ENCODE measurements at places on chromosomes 3 and 15.
A peak's percentile ranks its signal among the peaks of the same experiment; 100 is the strongest.

DNA sequence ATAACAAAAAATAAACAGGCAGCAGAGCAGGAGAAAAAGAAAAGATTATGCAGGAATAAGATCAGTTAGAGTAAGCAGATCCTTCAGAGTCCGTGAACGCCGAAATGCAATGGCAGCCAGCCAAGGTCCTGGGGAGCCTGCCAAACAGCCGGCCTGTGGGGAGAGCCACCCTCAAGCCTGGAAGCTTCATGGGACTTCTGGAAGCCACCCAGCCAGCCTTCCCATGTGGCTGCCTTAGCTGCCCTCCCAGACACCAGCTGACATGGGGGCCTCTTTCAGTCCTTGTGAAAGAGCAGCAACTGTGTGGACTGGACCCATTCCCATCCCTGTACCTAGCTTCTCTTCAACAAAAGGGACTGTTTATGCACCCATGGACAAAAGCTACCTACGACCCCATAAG, 64.9 kb upstream of the RAD18 start:
- no peak for DNase-seq

DNA sequence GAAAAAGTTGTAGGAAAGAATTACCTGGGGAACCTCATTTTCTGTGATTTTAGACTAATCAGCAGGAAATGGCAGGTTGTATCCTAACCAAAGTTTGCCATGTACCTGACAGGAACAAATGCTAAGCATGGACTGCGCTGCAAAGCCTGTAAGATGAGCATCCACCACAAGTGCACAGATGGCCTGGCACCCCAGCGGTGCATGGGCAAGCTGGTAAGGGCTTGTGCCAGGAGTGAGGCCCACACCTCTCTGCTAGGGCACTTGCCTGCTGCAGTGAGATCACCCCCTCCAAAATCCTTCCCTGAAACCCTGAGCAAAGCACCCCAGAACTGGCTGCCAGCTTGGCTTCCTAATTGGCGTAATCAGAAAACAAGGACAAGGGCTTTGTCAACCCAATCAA, 102.6 kb downstream of the STAC start:
- no peak for DNase-seq

- DNase-seq: peak; percentile 54
These were observed 62.2 kb downstream of the TIGIT start for GRCh38 chr3:114356066-114356465.

- DNase-seq: peak; percentile 70
These were observed 47.0 kb upstream of the SELENOK start for GRCh38 chr3:53938645-53939044.

GRCh38 chr3:128603811-128604775, 46.5 kb downstream of the RPN1 start:
- DNase-seq: no peak

- DNase-seq: peak; percentile 22
These were observed 100.0 kb upstream of the KBTBD8 start for GRCh38 chr3:66898155-66898554.

GRCh38 chr3:10459954-10460754, 45.2 kb downstream of the ATP2B2 start:
- peak; percentile 91 for DNase-seq

GRCh38 chr3:107699682-107700081, 176.9 kb downstream of the BBX start:
- DNase-seq: no peak

DNA sequence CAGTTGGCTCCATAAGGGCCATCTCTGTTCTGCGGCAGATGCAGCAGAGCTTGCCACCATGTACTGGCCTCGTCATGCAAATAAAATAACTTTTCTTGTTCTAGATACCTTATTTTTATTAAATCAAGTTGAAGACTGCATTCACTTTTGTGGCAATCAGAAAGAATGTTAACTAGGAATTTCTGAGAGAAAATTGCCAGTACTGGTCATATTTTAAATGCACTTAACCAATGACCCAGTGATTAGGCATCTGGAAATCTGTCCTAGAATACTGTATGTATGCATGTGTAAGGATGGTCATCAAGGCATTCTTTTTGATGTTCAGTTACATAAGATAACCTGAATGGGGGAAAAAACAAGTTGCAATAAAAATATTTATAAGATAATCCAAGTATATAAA, 34.2 kb upstream of the CSPG5 start:
- no peak for DNase-seq

DNA sequence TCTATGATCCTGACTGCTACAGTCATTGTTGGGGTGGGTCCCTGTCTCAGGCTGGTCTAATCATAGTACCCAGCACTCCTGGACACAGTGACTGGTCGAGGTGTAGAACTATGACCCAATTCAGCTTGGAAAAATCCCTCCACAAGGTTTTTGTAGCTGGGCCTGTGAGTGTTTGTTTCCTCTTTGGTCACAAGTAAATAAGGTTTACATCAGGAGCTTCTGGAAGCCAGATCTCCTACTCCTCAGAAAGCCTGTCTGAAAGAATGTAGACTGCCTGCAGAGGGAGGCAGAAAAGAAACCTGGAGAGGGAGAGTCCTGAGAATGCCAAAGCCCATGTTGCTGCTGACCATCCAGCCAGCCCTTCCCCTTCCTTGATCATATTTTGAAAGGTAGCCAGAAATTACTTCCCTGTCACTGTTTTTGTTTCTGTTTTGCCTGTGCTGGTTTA, 123.2 kb downstream of the RAP2B start:
- no peak for DNase-seq

DNA sequence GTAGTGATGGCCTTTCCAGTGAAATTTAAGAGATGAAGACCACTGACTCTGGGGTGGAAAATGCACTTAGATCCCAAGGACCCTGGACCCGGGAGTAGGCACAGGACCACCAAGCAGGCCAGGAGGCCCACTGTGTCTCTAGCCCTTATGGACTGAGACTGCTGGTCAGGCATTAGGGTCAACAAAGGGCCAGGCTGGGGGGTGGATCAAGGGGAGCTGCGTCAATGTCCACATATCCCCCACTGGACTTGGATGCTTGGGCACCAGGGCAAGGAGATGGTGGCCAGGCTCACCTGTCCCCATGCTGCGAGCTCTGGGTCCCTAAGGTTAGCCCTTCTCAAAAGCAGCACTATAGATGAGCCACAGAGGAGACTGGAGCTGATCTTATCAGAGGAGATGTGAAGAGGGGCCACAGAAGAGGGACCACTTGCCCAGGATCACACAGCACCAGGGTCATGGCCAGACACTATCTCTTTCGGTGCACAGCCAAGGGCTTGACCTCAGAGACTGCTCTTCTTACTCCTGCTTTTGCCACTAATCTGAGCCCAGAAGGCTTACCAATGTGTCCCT, 14.7 kb downstream of the RAB6B start:
- DNase-seq: no peak

DNA sequence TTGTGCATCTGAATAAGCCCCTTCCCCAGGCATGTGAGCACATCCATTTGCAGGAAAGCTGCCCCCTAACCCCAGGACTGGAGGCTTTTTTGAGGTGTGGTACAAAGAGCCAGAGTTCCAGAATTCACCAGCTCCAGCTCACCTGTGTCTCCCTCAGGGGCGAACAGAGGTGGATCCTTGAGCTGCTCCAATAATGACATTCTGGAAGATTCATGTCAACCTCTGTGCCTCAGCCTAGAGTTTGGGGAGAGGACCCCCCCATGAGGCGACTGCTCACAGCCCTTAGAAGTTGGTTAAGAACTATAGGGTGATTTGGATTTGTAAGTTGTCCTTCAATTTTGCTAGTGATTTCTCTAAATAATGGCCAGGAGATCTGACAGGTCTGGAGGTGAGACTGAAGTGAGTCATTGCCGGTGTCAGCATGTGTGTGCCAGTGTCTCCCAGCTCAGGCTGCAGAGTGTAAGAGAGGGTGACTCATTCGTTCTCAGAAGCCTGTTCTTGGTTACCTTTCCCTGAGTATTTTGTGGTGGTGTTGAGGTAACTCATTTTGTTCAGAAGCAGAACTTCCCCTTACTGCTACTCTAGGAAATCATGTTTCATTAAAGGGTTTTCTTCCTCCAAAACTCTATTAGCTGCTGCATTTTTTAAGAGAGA, 136.9 kb upstream of the TOPAZ1 start:
- no peak for DNase-seq

GRCh38 chr15:29618586-29618985, 203.7 kb downstream of the TJP1 start:
- no peak for DNase-seq

- no peak for DNase-seq
These were observed 30.7 kb upstream of the PPM1L start for GRCh38 chr3:160725338-160725737.

DNA sequence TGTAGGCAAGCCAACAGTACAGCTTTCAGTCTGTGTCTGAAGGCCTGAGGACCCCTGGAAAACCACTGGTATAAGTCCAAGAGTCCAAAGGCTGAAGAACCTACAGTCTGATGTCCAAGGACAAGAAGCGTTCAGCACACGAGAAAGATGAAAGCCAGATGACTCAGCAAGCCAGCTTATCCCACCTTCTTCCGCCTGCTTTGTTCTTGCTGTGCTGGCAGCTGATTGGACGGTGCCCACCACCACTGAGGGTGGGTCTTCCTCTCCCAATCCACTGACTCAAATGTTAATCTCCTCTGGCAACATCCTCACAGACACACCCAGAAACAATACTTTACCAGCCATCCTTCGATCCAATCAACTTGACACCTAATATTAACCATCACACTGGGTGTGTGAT, 59.0 kb upstream of the PDZRN3 start:
- peak; percentile 63 for DNase-seq

- DNase-seq: no peak
These were observed 239.3 kb downstream of the CPNE4 start for GRCh38 chr3:131795390-131796090.

GRCh38 chr15:45417303-45417950, 39.1 kb upstream of the GATM start:
- DNase-seq: no peak

DNA sequence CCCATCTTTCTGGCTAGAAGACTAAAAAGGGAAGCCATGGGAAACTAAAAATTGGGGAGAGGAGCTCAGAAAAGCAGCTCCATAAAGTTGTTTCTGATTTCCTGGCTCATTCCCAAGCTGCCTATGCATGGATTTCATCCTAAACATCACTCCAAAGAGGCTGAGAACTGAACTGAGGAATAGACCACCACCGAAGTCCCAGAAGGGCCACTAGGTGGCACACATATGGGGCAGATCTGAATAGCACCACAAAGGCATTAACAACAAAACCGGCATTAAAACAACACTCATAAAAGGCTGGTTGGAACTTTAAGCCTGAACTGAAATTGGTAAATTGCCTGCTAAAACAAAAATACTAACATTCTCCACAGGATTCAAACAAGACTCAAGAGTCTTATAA, 106.3 kb downstream of the PLD1 start:
- peak; percentile 53 for DNase-seq

- peak; percentile 48 for DNase-seq
These were observed 314.3 kb downstream of the CHST2 start for GRCh38 chr3:143433787-143434378.

GRCh38 chr3:113263778-113264177, 52.4 kb downstream of the BOC start:
- DNase-seq: no peak

- no peak for DNase-seq
These were observed 119.3 kb upstream of the SLC2A2 start for GRCh38 chr3:171145798-171146197.

DNA sequence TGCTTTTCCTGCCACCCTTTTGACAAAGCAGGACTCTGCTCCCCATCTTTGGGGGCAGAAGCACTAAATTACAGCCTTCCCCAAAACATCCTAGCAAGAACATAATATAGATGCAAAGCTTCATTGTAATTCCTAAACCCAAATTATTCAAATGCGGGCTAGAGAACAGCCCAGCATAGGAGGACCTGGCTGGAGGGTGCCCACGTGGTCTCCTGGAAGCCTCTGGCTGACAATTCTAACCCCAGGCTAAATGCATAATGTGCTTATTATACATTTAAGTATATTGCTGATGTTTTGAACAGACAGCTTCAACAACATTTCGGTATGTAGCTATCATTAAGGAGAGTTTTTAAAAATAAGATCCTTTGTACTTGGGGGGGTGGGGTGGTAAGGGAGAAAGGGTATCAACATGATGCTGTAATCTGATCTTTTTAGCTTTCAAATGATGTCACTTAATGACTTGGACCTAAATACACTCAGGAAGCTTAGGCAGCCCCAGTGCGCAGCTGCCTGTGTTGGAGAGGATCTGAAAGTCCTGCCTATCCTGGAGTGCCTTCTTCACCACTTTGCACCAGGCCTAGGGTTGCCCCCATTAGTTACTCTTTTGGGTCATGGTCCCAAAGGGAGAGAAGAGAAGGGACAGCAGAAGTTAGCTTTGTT, 57.2 kb upstream of the USP3 start:
- DNase-seq: peak; percentile 55

Measured in HAP-1 (cell line).